ENCODE measurements at places on chromosomes 5 and 9. TPM values are rescaled to one million over a fixed set of nuclear protein-coding genes. Genes with fewer than 3 reads are reported as not detected.

DNA sequence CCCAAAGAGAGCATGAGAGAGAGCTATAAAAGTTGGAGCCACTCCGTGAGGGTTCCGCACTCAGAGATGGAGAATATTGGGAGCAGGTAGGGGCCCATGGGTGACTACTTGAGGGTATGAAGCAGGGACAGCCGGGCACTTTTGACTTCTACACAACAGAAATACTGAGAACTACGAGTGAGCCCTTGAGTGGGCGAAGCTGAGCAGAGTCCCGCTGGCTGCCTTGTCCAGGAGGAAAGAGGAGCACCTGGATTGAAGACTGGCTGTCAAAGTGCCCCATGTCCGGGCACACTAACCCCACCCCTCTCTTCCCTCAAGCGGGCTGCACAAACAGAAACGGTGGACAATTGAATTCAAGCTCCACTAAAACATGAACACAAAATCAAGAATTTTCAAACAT is 33.6 kb downstream of the FYB1 start:
- no peak for DNase-seq

GRCh38 chr9:93057042-93057702 is 1.3 kb upstream of the SUSD3 start:
- no peak for DNase-seq

The CCL28 gene
- 10.4 TPM for total RNA-seq

GRCh38 chr9:115144706-115145105 is 26.7 kb upstream of the TNC start:
- no peak for DNase-seq

DNA sequence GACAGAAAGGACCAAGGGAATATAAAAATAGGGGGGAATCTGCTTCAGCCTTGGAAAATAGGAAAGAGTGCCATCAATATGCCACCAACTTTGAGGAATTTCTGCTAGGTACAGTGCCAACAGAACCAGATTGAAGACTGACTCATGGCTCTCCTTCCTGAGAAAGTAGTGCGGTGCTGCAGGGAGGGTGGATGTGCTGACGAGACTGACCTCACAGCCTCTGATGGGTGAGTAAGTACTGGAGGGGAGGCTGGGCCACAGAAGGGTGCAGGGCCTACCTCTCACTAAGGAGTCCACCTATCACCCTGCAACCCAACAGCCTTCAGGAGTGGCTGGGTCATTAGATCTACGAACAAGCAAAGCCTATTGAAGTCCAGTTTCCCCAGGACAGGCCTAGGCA is 187.6 kb downstream of the GABBR2 start:
- no peak for DNase-seq

GRCh38 chr9:83633676-83634075 is 10.7 kb downstream of the IDNK start:
- no peak for DNase-seq

DNA sequence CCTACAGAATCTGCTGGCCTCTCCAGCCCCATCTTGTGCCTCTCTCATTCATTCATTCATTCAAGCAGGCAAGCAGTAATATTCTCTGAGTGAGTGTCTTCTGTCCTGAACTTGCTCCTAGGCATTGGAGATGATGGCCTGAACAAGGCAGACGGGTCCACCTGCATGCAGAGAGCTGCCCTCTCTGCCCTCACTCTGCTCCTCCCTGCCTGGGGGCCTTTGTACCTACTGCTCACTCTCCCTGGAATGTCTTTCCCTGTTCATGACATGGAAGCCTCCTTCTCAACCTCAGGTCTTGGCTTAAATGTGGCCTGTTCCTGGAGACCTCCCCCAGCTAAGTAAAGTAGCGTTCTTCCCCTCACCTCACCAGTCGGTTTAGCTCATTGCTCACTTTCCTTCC is 6.6 kb downstream of the CDX1 start:
- DNase-seq: no peak

The HTR4 gene
- total RNA-seq: 0.13 TPM

- DNase-seq: no peak
Observed at GRCh38 chr5:40570408-40571129, 109.1 kb upstream of the PTGER4 start.

DNA sequence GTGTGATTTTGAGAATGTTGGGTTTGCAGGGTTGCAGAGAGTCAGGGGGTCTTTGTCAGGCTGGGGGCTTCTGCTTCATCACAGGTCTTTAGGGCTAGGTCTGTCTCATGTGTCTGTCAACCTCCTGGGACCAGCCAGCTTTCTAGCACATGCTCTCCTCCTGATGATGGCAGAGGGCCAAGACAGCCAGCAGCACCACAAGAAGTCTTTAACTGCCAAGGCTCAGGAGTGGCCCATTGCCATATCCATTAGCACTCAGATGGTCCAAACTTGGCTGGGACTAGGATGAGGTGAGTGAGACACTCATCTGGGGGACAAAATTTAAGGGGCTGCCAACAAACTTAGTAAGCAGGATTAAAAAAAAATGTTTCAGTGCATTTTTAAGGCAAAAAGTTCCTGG is 384.2 kb upstream of the CDH10 start:
- DNase-seq: no peak

DNA sequence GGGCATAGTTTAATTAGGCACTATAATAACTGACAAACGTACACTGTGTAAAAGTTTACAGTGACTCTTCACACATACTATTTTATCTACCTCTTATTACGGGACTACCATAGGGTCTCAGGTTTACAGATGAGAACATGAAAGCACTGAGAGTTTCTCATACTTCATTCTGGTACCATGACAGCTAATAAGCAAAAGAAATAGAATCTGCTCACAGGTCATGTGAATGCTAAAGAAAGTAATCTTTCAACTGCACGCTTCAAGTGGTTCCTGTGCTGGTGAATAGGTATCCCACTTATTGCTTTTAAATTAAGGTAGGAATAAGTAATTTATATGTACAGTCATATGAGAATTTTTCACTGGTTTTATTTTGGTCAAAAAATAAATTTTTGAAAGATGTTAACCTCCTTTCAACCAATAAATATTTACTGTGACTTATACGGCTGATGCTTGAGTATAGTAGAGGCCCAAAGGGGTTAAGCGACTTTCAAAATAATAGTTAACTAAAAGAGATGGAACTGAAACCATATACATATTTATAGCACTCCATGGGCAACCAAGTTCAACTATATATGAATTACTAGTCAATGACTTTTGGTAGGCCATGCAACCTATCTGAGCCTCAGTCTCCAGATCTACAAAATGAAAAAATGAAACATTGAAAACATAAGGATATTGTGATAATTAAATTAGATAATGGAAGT is 8.1 kb downstream of the CDKN2A start:
- no peak for DNase-seq

GRCh38 chr9:73565833-73566465 is 414.3 kb downstream of the ANXA1 start:
- no peak for DNase-seq

DNA sequence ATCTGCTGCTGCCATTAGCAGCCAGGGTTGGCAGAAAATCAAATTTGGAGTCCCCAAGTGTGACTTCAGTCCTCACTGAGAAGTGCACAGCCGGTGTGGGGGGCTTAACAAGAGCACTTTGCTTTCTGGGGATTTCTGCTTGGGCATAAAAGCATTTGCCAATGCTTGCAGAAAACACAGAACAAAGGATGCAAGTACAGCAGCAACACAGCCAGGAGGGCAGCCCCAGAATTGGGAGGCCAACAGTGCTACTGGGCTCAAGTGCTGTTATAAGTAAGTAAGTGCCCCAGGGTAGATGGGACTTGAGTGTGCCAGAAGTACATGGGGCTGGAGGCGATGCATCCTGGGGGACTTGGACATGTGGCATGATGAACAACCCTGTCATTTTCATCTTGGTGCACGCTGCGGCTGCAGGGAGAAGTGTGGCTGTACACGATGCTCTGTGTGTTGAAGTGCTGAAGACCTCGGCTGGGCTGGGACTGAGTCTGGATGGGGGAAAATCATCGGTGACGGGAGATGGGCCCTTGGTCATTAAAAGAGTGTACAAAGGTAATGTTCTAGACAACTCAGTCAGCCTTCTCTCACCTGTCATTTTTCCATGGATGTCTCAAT is 73.3 kb downstream of the GOLPH3 start:
- no peak for DNase-seq

The DRD1 gene
- 0.89 TPM for total RNA-seq

DNA sequence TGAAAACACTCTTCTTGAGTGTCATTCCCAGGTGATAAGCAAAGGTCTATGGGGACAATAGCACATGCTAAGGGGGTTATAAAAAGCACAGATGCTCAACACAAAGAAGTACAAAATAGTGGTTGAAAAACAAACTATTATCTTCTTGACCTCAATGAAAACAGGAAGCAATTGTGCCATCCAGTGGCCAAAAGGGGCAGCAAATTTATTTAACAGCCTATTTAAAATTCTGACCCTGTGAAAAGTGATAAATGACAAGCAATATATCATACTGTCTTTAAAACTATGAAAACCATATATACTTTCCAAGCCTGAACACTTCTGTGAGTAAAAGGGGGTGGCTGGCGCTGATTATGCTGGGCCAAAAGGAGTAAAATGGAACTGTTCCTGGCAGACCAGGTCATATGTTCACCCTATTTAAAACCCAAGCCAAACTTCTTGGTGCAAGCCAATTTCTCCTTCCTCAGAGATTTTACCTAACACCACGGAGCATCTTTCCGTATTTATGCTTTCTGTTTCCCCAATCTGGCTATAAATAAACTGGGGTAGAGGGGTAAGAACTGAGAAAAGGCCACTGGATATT is 29.7 kb downstream of the TEX10 start:
- DNase-seq: no peak

The INPP5E gene
- total RNA-seq: 18.0 TPM

- no peak for DNase-seq
Observed at GRCh38 chr9:37030611-37030939, 3.5 kb downstream of the PAX5 start.

GRCh38 chr5:88669371-88670050 is 213.5 kb downstream of the MEF2C start:
- no peak for DNase-seq

The F2RL2 gene
- 0.89 TPM for total RNA-seq

GRCh38 chr5:8848997-8849594 is 696.8 kb downstream of the SEMA5A start:
- no peak for DNase-seq

- no peak for DNase-seq
Observed at GRCh38 chr9:15248081-15248480, 58.9 kb downstream of the TTC39B start.

GRCh38 chr9:38066197-38066913 is 2.7 kb downstream of the SHB start:
- DNase-seq: no peak

The OR1L1 gene
- not detected for total RNA-seq

DNA sequence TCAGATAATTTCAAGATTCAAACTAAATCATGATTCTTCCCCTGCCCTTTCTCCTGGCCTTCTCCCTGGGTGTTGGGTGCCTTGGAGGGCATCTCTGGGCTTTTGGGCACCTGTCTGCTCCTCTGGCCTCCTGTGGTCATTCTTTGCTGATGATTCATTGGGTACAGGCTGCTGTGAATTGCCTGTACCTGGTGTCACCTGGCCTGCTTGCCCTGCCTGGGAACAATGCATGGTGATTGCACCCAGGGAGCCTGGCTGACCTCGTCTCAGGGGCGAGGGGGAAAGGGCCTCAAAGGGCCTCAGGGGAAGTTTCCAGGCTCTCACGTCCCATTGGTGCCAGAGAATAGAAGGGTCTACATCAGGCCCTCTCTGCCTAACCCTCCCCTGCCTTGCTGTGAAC is 20.1 kb upstream of the CKMT2 start:
- DNase-seq: no peak

DNA sequence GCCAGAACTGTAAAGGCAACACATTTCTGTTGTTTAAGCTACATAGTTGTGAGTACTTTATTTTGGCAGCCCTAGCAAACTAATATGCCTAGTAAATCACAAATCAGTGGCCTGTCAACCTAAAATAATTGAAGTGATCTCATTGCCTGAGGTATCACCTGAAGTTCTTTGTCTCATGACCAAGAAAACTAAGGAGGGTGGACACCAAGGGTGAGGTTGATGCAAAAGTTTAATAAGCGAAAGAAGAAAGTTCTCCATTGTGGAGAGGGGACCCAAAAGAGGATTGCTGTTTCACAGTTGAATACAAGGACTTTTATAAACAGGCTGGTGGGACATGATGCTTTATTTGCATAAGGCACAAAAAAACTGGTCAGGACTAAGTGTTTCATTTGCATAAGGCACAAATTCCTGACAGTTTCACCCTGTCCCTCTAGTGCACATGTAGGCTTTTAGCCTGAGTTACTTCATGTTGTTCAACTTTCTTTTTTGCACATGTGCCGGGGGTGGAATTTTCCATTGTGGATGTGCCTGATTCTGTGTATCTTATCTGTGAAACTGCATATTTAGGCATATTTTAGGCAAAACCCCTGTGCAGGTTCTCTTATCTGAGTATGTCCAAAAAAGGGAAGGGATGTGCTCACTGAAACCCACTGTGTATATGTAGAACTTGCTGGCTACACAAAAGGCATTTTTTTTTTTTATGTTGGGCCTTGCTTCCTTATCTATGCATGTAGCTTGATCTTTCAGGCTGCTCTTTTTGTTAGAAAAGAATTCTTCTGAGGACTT is 108.6 kb upstream of the RAI14 start:
- no peak for DNase-seq

The CCNI2 gene
- total RNA-seq: 0.36 TPM

- no peak for DNase-seq
Observed at GRCh38 chr5:79135790-79136553, 24.4 kb downstream of the BHMT start.

- no peak for DNase-seq
Observed at GRCh38 chr9:109329638-109330258, 8.9 kb upstream of the EPB41L4B start.

The SLC6A19 gene
- total RNA-seq: 0.09 TPM

The FAM78A gene
- total RNA-seq: 4.2 TPM

The CDX1 gene
- total RNA-seq: not detected

- no peak for DNase-seq
Observed at GRCh38 chr9:99158629-99159028, 53.7 kb downstream of the TGFBR1 start.
